ENCODE measurements at places on chromosomes 7 and 10. TPM values are rescaled to one million over a fixed set of nuclear protein-coding genes. Genes with fewer than 3 reads are reported as not detected.

- no peaks in the 10 kb centered on the region for H3K36me3 ChIP-seq
- no peaks in the 10 kb centered on the region for H3K4me1 ChIP-seq
- DNase-seq: no peak
- H3K27ac ChIP-seq: no peak overlapping the region
Observed at GRCh38 chr10:77062381-77062780, 575.2 kb downstream of the KCNMA1 start.

GRCh38 chr10:124349231-124349995 lies 69.3 kb downstream of the OAT start:
- H3K4me1 ChIP-seq: peaks cover 3% of the 10 kb centered on the region
- no peaks in the 10 kb centered on the region for H3K27me3 ChIP-seq
- no peak overlapping the region for H3K27ac ChIP-seq
- H3K4me3 ChIP-seq: no peak overlapping the region
- H3K36me3 ChIP-seq: no peaks in the 10 kb centered on the region

DNA sequence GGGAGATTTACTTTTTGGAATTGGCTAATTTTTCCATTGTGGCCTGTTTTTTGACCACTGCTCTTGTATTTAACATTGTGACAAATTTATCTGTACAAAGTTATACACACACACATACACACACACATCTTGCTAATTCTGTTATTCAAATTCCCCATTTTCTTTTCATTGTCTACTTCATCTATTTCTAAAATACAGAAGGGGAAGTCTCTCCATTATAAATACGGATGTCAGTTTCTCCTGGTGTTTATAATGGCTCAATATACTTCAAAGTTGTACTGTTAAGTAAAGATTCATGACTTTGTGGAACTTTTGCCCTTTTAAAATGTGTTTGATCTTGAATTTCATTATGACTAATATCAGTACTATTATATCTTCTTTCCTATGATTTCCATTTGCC lies 81.0 kb downstream of the CNOT4 start:
- peaks cover 17% of the 10 kb centered on the region for H3K36me3 ChIP-seq
- no peak overlapping the region for H3K4me3 ChIP-seq
- no peak for DNase-seq
- peaks cover 14% of the 10 kb centered on the region for H3K4me1 ChIP-seq

DNA sequence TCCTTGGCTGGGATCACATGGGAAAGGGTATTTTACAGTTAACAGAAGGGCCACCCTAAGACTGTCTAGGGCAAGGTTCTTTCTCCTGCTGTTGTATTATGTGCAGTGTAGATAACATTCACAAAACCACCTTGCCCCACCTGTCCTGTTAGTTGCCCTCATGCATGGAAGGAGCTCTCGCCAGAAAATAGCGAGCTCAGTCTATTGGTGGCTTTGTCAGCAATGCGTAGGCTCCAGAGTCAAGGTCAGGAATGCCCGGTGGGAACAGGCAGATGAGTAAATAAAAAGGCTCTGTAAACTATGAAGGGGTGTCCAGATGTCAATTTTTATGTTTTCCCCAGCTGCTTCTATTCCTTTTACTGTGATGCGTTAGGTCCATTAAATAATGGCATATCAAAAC lies 107.1 kb upstream of the WDR11 start:
- no peak for DNase-seq
- H3K36me3 ChIP-seq: no peaks in the 10 kb centered on the region
- no peak overlapping the region for H3K27ac ChIP-seq
- H3K27me3 ChIP-seq: peaks cover 3% of the 10 kb centered on the region
- H3K4me1 ChIP-seq: no peaks in the 10 kb centered on the region

DNA sequence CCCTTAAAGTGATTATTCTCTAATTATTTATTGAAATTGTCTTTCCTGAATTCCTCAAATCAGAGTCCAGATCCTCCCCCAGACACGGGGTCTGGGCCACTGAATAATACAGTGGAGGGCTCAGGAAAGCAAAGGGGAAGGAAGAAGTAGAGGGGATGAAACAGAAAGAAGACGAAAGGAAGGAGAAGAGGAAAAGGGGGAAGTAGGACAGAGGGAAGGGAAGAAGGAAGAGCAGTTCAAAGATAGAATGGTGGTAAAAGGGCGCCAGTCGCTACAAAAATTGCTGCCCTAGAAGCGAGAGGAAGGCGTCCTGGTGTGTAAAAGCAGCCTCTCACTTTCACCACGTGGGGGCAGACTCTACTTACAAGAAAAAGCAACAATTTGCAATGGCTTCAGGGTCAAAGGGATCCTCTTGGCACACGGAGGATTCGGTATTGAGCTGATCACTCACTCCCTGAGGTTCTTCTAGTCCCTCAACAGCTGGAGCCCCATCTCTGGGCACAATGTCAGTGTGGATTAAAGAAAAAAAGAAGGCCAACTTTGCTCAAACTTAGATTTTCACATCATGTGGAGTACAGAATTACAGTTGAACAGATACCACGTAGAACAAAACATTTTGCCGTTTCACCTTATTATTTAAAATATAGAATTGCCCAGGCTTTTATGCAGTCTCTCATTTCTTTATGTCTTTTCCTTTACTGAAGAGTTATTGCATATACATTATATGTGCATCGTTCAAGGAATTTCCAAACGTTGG lies 31.4 kb upstream of the NPVF start:
- no peaks in the 10 kb centered on the region for H3K36me3 ChIP-seq
- peaks cover 23% of the 10 kb centered on the region for H3K4me1 ChIP-seq
- H3K27ac ChIP-seq: no peak overlapping the region
- DNase-seq: peak; percentile 72

- DNase-seq: no peak
- H3K4me1 ChIP-seq: peaks cover 4% of the 10 kb centered on the region
- H3K27ac ChIP-seq: no peak overlapping the region
Observed at GRCh38 chr10:3064423-3064822, 2.9 kb upstream of the PFKP start.

The SPAM1 gene
- total RNA-seq: not detected

The KLF14 gene
- not detected for total RNA-seq

The ASB4 gene
- total RNA-seq: not detected
